ENCODE measurements at places on chromosomes 11 and 22.

- DNase-seq: no peak
Measured at GRCh38 chr11:128214263-128214662, 373.1 kb downstream of the ETS1 start.

- DNase-seq: no peak
Measured at GRCh38 chr22:47019012-47019790, 256.8 kb downstream of the TBC1D22A start.

- DNase-seq: peak; percentile 6
Measured at GRCh38 chr11:116646191-116646590, 126.6 kb downstream of the BUD13 start.

DNA sequence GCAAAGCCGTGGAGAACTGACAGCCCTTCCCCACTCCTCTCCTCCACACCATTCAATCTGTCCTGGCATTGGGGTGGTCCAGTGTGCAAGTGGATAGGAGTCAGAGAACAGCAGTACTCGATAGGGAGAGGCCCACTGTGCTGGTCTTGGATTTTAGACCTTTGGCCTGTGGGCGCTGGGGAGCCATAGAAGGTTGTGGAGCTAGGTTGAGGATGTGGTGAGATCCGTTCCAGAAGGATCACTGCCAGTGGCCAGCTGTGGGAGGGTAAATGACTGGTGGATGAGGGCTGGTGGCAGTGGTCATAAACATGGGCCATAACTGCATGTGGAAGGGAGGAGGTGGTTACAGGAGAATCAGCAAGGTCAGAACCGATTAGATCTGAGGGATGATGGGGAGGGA is 28.6 kb downstream of the ANO1 start:
- DNase-seq: no peak

GRCh38 chr11:122198291-122198983 is 82.4 kb upstream of the BLID start:
- DNase-seq: no peak

DNA sequence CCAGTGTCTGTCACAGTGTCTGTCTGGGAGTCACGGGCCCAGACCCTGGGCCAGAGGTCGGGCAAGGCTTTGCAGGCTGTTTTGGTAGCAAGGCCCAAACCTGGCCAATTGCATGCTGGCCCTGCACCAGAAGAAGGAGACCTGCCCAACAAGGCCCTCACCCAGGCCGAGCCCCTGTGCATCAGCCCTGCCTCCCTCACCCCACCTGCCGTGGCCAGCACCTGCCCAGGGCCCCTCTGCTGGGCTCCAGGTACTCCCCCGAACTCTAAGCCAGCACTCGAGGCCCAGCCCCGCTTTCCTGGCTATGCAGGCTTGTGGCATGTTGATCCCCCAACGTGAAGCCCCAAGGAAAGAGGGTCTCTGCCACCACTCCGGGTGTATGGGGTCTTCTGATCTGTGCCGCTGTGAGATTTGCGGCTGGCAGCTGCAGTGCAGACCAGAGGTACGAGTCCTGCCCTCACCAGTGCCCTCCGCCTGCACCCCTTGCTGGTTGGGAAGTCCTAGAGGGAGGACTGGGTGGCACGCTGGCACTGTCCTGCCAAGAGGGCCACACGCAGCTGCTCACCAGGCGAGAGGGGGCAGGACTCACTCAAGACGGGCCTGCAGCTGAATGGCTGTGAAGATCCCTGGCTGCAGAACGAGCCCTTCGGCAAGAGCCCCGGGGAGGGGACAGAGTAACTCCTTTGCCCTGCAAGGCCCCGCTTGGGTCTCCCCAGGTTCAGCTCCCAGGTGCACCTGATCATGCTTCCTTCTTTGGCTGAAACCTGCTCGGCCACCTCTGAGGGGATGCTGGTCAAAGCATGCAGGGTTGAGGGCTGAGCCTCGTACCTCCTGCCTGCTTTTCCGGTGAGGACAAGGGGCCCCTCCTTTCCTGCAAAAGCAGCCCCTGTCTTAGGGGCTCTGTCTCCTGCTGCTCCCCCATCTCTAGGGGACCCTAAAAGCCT is 6.7 kb upstream of the SEPTIN5 start:
- peak; percentile 39 for DNase-seq

- no peak for DNase-seq
Measured at GRCh38 chr11:116984186-116984585, 114.0 kb downstream of the SIK3 start.

DNA sequence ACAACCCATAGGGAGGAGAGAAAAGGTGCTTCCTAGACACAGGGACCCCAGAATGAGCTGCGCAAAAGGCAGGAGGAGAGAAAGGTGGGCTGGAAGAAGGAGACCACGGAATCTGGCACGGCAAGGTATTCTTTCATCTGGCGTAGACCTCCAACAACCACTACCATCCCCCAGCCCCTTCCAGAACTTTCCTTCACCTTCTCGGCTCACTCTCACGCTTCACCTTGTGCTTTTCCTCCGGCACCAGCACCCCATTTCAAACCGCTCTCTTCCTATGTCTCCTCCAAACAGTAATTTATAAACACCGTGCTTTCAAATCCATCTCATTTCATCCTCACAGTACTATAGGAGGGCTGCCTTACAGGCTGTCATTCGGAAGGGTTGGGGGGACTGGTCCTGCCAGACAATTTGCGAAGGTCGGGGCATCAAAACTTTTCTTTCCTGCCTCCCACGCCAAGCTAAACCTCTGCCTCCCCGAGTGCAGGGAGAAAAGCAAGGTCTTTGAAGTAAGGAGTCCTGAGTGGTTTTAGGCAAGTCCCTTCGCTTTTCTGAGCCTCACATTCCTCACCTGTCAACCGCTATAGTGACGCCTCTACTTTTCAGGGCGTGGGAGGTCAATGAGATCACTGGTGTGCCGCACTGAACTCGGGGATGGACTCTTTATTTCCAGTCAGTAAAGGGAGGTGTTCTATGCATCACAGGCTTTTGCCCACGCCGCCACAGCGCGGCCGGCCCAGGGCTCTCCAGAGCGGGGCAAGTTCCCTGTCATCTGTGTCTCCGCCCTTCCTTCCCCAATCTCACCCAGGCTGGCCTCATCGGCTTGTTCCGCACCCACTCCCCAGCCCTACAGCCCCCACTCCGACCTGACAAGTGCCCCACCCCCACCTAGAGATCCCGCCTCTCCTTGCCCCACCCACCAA is 800 bp downstream of the KCTD21 start:
- DNase-seq: no peak

DNA sequence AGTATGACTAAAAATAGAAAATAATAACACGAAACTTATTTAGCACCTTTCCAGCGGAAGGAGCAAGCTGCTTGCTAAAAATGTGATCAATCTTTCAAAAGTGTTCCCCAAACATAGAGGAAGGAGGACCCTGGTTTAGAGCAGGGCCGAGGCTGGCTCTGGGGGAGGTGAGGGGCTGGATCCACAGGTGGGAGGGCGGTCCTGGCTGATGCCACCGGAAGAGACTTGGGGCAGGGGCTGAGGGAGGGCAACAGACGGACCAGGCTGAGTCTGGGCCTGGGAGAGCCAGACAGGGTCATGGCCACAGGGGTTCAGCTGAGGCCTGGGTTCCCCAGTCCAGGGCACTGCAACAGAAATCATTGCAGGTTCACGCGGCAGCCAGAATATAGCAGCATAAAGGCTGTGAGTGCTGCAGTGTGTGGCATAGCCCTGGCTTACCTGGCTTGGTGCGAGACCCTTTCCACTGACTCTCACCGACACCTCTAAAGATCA is 143.3 kb downstream of the CACNA1I start:
- no peak for DNase-seq

DNA sequence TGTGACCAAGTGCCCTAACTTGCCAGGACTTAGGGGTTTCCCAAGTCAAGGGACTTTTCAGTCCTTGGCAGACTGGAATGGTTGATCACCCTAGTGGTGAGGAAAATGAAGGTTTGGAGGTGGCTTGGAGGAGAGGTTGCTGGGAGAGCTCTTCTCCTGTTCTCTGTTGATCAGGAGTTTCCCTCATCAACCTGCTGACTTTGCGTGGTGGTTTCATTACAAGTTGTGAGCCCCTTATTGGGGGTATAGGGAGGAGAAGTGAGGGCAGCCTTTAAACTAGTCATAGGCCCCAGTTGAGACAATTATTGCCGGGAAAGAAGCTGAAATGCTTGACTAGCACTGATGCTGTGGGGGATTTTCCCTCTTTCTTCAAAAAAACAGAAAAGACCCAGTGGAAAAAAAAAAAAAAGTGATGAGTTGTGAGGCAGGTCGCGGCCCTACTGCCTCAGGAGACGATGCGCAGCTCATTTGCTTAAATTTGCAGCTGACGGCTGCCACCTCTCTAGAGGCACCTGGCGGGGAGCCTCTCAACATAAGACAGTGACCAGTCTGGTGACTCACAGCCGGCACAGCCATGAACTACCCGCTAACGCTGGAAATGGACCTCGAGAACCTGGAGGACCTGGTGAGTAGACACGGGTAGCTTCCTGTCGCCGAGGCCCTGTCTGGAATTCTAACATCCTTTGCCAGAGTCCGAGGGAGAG is at the start of gene CXCR5:
Gene CXCR5 (plus strand): TSS at position 525 of the 704 bp plus-strand sequence. CDS start 50 bp downstream, at position 575.
- peak; percentile 18 for DNase-seq

Measured in trophoblast cell (in vitro differentiated cells and primary cell).